ENCODE measurements at places on chromosomes 12 and 14.

DNA sequence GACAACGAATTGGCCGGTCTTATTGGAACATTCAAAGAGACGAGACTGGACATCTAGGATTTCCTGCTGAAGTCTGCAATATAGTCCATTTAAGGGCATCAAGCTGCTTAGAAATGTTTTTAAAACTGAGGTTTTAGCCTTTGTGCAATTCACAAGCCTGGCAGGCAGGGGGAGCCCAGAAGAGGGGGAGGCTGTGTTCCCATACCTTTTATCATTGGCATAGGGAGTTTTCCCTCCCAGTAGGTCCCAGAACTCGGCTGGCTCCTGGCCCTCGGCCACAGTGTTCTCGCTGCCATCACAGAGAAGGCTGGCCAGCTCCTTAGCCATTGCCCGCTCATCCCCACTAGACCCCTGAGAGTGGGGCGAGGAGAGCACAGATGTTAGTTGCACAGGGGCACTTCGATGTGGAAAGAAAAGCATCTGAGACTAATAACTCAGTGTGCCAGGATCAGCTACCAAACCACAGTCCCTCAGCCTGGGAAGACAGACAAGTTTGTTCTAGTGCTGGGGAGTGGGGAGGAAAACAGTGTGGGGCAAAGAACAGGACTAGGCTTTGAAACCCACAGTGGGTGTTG lies 15.1 kb downstream of the AVIL start:
- DNase-seq: peak; percentile 29

DNA sequence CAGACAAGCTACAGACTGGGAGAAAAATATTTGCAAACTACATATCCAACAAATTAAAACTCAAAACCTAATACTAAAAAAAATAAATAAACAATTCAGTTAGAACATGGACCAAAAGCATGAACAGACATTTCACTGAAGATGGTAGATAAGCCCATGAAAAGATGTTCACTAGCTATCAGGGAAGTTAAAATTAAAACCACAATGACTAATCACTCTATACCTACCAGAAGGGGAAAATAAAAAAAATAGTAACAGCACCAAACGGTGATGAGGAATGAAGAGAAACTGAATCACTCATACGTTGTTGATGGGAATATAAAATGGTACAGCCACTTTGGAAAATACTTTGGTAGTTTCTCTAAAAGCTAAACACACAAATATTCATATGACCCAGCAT lies 31.1 kb upstream of the DHRS7 start:
- no peak for DNase-seq

DNA sequence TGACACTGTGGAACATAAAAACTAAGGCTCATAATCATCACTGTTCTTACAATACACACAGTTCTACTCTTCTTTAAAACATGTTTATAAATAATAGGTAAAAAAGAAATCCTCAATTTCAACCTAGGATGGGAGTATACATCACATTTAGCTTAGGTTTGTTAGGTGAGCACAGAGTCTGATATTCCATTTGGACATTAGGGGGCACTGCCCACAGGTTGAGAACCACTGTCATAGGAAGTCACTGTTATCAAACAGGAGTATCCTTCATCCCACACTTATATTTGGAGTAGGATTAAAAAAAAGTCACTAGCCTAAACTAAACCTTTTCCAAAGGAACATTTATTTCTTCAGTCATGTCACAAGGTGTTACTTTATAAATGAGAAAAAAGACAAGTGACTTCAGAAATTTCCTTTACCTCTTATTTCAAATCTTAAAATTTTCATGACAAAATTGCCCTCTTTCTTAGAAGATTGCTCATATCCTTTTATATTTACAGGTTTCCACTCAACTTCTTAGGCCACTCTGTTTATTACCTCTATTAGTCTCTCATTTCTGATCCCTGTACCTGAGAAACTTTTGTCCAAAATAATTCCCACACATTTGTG lies 240.6 kb downstream of the CPNE8 start:
- DNase-seq: no peak

DNA sequence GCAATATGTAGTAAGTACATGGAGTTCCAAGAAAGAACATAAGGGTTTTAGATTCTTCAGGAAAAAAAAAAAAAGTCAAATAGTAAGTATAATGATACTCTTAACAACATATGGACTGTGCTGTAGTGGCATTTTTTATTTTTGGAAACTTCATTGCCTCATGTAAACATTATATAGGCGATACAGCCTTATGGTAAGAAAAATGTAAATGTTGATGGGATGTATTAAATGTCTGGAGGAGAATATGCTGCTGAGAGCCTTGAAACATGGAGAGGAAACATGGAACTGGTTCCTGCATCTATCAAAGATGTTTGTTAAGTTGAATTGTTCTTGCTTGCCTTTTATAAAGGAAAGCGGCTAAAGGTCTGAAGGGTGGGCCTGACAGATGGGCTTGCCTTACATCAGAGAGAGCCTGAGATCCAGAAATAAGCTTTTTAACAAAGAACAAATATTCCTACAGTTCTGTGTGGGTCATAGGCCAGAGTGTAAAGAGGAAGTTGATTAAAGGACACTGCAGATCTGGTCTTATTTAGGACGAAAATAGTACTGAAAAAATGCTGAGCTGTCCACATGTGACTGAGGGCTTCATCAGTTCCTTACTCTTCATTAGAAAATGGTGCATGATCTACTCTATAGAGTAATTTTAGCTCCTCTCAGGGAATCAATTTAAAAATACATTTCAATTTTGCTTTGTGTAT lies 448.1 kb upstream of the DCN start:
- DNase-seq: no peak

GRCh38 chr12:20248646-20249045 lies 119.7 kb upstream of the PDE3A start:
- DNase-seq: no peak

- no peak for DNase-seq
Measured at GRCh38 chr12:83613586-83614110, 926.9 kb downstream of the TMTC2 start.

DNA sequence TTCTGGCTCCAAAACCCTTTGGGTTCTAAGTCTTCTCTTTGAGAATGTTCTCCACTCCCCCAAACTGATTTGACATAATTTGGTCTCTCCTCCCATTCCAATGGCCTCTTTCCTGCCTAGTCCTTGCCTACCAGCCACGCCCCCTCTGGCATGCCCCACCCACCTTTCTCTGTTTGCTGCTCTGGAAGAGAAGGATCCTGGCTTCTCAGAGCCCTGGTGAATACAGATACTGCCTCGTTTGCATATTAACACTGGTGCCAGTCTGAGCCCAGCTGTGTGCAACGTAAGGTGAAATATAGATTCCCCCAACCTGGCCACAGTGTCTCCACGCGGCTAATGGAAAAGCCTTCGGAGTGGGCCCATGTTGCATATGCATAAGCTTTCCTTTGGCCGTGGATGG lies 79.7 kb downstream of the PAPOLA start:
- no peak for DNase-seq

DNA sequence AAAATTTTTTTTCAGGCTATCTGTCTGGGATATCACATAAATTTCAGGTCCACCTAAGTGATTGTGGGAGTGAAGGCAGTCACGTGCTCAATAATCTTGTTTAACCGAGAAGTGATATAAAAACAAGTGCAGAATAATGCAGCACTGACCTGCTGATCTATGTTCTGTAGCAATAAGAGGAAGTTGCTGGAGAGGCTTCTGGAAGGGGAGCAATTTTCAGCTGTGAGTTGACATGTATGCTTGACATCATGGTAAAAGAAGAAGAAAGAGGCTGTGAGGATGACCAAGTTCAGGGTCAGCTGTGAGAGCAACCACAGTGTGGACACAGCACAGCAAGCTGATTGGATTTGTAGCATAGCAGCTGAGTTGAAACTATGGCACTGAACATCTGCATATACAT lies 172.0 kb upstream of the PELI2 start:
- DNase-seq: no peak

DNA sequence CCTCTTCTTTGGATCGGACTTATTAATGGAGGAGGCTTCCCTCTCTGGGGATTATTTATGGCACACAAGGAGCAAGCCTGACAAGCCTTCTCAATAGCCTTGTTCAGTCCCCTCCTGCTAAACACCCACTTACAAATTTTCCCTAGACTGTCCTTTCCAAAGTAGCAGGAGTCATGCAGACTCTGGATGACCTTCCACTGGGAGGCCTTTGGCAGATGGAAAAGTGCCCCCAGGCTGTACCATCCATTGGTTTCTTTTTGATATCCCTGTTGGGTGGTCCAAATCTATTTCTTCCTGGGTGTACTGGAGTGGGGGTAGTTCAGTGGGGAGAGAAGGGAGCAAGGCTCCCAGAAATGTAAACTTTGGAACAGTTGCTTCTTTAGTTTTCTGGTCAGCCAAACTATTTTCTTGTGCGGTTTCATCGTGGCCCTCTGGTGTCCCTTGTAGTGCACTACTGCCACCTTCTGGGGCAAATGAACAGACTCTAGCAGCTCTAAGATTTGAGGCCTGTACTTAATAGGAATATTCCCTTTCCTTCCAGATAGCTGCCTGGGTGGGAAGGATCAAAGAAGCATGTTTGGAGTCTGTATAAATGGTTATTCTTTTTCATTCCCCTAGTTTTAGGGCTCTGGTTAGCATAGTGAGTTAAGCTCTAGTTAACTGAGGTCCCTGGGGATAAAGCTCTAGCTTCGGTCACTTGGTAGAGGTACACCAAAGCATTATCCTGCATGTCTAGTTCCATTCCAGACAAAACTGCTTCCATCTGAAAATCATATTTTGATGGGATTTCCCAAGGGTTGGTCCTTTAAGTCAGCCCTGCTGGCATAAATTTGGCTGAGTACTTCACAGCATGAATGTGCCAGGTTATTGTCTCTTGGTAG lies 409.5 kb downstream of the SLC6A15 start:
- DNase-seq: no peak

DNA sequence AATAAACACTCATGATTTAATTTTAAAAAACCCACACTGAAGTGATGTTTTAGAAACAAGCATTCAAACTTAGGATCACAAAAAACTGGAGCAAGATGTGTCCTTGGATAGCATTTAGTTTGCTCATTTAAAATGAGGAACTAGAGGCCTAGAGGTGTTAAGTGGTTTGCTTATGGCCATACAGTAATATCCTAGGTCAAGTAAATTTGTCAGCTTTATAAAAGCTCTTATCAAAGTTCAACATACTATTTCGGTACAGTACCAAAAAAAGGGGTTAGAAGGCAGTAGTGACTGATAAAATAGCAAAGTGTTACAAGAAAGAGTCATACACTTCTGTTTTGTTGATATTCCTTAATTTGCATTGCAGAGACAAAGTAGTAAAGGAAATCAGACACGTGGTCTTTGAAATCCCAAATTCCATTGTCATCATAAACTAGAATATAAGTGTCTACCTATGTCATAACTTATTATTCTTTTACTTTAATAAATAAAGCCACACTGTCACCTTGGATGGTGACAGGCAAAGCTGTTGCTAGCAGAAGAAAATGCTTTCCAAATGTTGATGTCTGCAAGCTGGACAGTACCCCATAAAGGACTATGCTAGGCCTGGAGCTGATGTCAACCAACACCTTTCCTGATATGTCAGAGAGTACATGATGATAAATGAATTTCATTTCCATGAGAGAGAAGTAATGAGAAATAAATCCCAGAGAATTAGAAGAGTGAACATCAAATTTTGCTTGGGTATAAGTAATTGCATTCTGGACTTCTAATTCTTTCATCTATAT lies 17.6 kb upstream of the SRP54 start:
- DNase-seq: no peak

DNA sequence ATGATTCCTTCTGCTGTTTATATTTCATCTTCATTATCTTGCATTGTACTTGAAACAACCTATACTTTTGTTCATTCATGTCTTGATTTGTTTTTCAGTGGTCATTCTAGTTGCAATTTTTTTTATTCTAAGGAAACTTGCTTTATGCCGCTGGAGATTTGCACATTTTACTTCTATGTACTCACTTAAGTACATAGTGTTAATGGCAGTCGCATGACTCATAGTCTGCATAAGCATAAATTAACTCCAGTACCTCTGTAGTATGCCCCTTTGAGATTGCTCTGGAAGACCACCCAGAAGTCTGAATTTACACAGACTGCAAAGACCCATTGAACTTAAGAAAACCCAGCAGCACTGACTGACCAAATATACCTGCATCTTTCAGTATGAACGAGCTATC lies 77.0 kb downstream of the MSRB3 start:
- no peak for DNase-seq

DNA sequence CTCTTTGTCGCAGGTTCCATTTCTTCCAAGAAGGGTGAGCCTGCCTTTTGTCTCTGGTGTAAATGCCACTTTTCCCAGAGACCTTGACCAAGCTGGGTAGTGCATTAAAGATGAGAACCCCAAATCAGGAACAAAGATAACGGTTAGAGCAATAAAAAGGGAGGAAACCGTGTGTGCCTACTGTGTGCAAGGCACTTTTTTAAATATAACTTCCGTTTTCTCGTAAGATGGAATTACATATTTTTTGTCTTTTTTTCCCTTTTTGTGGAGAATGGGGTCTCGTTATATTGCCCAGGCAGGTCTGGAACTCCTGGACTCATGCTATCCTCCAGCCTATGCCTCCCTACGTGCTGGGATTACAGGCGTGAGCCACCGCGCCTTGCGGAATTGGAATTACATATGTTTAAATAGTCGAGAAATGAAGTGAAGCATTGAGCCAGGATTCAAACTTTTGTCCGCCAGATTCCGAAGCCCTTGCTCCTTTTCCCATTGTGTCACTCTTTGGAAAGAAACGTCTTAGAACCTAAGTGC lies 506 bp upstream of the NABP2 start:
- no peak for DNase-seq

GRCh38 chr12:76702946-76703345 lies 61.0 kb upstream of the ZDHHC17 start:
- DNase-seq: no peak

GRCh38 chr14:24260026-24260779 lies 2.8 kb downstream of the TGM1 start:
- no peak for DNase-seq
